ENCODE measurements at places on chromosomes 5 and 9. TPM values are rescaled to one million over a fixed set of nuclear protein-coding genes. Genes with fewer than 3 reads are reported as not detected.

The PDE8B gene
- total RNA-seq, result not detected

The PCDHA6 gene
- total RNA-seq, result not detected

The SETD9 gene
- total RNA-seq, result 17.8 TPM

The EGFL7 gene
- 0.08 TPM for total RNA-seq

The HCN1 gene
- not detected for total RNA-seq

The SMIM33 gene
- not detected for total RNA-seq

The TAF11L10 gene
- not detected for total RNA-seq

DNA sequence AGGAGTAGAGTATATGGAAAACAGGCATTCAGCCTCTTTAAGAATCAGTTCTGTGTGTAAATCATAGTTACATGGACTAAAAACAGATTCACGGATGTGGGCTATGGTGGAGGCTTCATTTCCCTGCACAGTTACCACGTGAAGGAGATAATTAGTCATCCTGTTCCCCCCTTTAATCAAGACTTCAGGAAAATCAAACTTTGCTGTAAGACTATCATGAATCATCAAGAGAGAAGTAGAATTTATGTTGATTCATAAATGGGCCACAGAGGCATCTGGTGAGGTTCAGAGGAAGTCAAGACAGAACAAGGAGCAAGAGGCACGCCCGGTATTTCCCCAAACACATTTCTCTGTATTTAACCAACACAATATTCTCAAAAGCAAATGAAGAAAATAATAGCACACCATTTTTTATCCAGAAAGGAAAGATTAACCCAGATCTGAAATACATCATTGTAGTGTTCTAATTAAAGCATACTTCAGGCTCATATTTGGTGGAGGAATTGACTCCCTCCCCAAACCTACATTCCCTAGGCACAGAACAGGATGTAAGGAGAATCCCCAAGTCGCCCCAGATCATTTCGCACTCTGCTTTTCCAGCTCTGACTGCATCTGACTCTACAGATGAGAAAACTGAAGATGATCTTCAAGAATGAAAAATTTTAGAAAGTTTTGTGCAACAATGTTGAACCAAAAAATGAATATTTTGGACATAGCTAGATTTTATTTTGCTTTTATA lies 175.8 kb upstream of the GAS1 start:
- no peak for DNase-seq

DNA sequence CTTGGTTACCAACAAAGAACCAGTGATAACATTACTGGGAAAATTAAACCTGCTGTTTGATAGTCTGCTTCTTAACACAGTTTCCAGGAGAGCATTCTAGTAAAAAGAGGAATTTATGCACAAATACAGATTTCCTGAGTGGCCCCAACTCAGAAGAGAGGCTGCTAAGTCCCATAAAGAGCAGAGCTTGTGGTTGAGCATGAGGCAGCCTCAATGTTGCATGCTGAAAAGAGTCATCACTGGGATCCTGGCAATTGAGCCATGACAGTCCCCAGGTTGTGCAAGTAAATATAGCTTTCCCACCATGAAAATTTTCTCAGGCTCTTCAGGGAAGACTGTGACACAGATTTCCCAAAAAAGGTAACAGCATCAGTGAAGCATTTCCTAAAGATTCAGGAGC lies 47.5 kb upstream of the ADRB2 start:
- DNase-seq, result no peak

DNA sequence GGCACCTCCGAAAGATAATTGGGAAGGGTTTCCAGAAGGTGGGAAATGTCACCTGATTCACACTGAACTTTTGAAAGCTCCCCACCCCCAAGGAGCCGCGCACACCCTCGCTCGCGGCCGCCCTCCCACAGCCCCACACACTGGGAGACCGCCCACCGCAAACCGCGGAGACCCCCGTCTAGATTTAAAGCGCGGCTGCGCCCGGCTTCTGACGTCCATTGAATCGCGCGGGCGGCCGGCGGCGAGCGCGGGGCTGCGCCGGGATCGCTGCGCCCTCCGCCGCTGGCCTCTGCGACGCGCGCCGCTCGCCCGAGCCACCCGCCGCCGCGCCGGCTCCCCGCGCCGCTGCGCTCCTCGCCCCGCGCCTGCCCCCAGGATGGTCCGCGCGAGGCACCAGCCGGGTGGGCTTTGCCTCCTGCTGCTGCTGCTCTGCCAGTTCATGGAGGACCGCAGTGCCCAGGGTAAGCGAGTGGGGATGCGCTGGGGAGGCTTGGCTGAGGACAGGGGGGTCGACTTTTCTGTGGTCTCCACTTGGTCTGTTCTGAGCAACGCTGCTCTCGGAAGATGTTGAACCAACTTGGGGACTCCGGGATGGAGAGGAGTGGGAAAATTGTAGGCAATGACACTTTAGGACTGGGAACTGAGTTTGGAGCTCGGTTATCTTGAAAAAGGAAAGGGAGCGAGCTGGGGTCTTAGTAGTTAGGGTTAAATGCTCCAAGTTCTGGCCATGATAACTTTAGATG lies at the start of gene FST:
FST (plus strand) TSS at position 214 of the 743 bp plus-strand sequence; CDS start at position 377, 163 bp downstream.
- DNase-seq, result peak; percentile 44

GRCh38 chr5:154776167-154776566 lies 21.0 kb downstream of the LARP1 start:
- DNase-seq, result no peak

DNA sequence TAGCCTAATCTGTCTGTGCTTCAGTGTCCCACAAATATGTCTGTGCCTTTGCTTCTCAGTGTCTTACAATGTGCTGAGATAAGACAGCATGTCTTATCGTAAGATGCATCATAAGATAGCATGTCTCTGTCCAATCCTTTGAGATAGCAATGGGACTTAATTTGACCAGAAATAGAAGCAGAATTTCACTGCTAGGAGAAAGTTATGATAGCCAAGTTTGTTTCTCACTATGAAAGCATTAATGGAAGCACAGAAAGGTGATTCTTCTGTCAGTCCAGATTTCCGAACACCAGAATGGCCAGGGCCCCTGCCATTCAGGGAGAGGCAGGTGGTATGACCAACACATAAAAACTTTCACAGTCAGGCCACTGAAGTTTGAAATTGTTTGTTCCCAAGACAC lies 111.4 kb downstream of the TRIM32 start:
- no peak for DNase-seq

GRCh38 chr5:110951373-110951791 lies 120.1 kb upstream of the TSLP start:
- no peak for DNase-seq

GRCh38 chr9:137902646-137903045 lies 25.1 kb downstream of the CACNA1B start:
- DNase-seq, result no peak

GRCh38 chr5:38226091-38226490 lies 32.3 kb upstream of the EGFLAM start:
- no peak for DNase-seq

GRCh38 chr5:4159681-4160080 lies 564.0 kb downstream of the IRX1 start:
- no peak for DNase-seq

GRCh38 chr9:133892193-133892920 lies 99.8 kb downstream of the VAV2 start:
- DNase-seq, result no peak

DNA sequence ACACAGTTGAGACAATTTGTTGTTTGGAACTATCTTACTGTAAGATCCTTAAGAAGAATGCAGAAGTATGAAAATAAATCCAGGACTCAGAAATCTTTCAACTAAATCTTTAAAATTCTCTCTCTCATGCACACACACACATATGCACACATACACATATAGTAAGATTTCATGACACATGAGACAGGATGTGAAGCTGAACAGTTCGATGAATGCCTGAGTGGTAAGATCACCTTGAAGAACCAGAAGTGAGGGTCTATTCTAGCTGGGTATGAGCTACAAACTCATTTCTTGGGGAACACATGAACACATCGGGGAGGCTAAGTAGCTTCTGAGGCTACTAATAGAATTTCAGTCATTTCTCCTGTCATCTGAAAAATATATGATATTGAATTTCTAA lies 153.6 kb downstream of the TMC1 start:
- DNase-seq, result no peak

- no peak for DNase-seq
Measured at GRCh38 chr9:101229606-101230005, 155.2 kb downstream of the BAAT start.

GRCh38 chr5:167754501-167755021 lies 536.9 kb upstream of the WWC1 start:
- no peak for DNase-seq

DNA sequence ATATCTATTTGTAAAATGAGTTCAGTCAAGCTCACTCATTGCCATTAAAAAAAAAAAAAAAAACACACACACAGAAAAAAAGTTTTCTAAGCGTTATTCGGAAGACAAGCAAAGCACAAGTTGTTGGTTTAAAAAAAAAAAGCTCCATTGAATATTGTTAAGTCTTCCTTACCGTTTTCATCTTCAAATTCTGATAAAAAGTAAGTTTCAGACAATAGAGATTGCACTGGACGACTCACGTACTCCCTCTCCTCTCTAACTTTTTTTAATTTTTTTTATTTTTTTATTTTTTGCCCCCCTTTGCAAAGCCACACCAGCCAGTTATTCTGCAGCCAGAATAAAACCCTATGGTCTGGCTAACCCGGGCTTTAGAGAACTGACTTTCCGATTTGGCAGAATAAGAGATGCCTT lies 544 bp downstream of the ADAMTS6 start:
- DNase-seq, result peak; percentile 19

GRCh38 chr9:99127356-99128132 lies 22.6 kb downstream of the TGFBR1 start:
- no peak for DNase-seq

DNA sequence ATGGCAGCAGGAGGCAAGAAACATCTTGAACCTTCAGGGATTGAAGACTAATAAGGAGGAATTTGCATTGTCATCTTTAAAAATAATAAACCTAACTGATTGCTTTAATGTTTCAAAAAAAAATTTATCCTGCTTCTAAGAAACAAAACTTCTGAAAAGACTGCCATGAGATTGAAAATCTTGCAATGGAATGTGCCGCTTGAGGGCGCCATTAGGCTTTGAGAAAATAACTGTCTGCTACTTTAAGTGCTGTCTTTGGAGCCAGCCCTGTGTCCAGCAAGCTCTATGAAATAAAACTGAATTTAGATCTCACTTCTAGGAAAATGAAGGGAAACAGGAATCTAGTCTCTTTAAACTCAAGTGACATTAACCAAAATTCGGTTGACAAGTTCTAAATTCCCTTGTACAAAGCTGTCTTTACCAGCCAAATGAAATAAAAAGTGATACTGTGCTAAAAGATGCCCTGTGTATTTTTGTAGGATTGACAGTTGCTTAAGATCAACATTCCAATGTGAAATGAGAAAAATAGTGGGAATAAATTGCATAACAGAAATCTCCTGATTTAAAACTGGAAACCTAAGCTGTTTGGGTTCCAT lies 79.4 kb downstream of the ESM1 start:
- DNase-seq, result peak; percentile 57

Data from SJSA1 (cell line).